Choroid plexus epithelial cell (primary cell): ENCODE measurements at places on chromosomes 13 and 19.

GRCh38 chr19:54164369-54165068 lies 5.0 kb upstream of the LENG1 start:
- peak; percentile 47 for DNase-seq

DNA sequence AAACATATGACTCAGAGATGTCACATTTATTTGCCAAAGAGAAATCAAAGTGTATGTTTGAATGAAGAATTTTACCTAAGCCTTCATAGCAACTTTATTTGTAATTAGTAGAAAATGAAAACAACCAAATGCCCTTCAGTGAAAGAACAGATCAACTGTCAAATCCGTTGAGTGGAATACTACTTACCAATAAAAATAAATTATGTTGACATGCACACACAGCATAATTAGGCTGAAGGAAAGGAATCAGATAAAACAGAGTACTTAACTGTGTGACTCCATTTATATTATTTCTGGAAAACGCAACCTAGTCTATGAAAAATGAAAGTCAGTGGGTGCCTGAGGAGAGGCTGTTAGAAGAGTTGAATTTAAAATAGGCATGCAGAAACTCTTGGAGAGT lies 1034.6 kb upstream of the PCDH9 start:
- DNase-seq = no peak

DNA sequence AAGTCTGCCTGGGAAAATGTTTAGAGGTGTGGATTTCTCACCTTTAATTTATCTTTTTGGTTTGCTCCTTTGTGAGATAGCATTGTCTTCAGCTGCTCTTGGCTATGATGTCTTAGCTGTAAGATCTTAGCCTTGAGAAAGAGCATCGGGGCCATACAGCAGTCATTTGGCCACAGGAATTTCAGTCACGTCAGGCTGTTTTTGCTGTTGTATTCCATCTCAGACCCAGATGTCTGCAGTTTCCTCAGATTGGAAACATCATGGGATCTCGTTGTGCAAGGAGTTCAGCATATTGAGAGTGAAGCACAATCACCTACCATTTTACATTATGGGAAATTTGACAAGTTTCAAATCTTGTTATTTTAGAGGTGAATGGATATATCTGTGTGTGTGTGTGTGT lies 89.3 kb upstream of the C1QTNF9B start:
- DNase-seq = peak; percentile 98

DNA sequence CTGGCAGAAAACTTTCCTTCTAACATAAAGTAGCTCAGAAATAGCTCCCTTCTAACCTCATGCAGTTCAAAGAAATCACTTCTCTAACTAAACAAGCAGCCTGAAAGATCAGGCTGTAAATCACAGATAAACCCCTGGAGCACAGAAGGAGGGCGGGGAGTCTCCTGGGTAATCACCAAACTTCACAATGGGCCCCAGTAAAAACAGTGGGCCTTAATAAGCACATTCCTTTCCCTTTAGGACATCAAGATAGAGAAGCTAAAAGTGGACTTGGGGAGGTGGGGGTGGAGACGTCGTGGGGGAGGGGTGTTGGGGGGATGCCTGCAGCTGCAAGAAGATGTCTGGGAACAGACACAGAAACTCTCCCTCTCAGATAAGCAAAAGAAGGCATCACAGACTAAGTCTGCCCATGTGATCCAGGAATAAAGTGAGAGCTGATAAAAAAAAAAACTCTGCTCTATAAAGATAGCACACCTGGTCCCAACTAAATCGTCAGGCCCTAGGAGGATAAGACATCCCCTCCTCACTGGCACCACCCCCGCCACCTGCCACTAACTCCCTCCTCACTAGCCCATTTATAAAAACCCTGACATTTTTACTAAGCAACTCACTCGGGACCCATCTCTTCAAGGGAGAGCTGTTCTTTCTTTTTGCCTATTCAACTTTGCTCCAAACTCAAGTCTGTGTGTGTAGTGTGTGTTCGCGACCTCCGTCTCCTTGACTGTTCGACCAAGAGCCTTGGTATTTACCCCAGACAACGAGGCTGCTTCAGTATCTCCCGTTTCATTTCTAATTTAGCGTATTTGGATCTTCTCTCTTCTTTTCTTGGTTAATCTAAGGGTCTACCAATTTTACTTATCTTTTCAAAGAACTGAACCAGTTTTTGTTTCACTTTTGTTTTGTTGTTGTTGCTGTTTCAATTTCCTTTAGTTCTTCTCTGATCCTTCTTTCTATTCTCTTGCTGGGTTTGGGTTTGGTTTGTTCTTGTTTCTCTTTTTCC lies 31.7 kb downstream of the DNAJC15 start:
- DNase-seq = peak; percentile 90

- DNase-seq = no peak
Observed at GRCh38 chr19:46979126-46980105, 40.2 kb upstream of the NPAS1 start.
